Thymus (tissue), 14 donors: ENCODE measurements at places on chromosomes 11 and 22. TPM values are rescaled to one million over a fixed set of nuclear protein-coding genes. Genes with fewer than 3 reads are reported as not detected.

The KCNJ11 gene
- total RNA-seq = 0.42 TPM

The B3GAT3 gene
- total RNA-seq = 29.4 TPM

The OVOL1 gene
- 0.47 TPM for total RNA-seq

The IRAG1 gene
- total RNA-seq = 1.7 TPM

The CABP7 gene
- 0.14 TPM for total RNA-seq

The CRYBB1 gene
- total RNA-seq = 0.85 TPM

The IGF2 gene
- total RNA-seq = 38.2 TPM

DNA sequence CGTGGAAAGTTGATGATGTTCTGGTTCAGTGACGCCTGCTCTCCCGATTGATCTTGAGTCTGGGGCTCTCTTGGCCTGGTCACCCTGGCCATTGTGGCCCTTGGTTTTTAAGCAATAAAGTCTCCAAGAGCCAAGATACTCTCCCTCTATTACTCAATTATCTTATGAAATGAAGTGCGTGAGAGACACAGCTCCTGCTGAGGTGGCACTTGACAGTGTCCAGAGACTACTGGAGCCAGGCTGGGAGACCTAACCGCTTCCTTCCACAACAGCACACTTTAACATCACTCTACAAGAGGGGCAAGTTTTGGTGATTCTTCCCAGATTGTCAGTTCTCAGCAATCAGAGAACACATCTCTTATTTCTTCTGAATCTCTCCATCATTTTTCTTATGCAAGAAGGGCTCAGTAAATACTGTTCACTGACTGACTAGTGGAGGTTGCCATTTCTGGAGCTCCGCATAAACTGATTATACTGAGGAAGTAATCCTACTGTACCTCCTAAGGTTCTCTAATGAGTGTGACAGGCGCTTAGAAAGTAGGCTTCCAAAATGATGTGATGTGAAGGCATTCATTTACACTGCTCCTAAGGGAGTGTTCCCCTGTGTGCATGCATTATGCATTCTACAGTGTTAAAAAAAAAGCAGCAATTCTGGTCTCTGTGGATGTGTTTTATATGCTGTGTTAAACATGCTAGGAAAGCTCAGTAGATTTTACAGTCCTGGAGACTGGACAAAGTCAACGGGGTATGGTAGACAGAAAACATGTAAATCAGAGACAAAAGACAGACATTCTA is 968.0 kb downstream of the OPCML start:
- no peaks in the 10 kb centered on the region for H3K27me3 ChIP-seq
- no peaks in the 10 kb centered on the region for H3K36me3 ChIP-seq

DNA sequence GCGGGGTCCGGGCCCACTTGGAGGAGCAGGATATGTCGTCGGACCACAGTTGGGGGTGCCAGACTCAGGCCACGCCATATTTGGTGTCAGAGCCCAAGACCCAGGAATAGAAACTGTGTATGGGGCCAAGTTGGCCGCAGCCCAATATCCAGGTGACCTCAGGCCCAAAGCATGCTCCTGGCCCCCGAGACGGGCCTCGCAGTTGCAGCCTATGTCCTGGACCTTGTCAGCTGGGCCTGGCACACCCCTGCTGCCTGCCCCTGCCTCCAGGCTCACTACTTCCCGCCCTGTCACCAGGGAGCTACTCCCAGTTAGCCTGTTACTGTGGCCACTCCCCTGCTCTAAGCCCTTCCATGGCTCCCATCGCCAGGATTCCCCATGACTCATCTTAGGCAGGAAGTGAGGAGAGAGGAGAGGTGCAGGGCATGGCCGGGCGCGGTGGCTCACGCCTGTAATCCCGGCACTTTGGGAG is 23.1 kb downstream of the A4GALT start:
- no peak overlapping the region for H3K4me3 ChIP-seq
- no peaks in the 10 kb centered on the region for H3K4me1 ChIP-seq
- no peaks in the 10 kb centered on the region for H3K27me3 ChIP-seq
- no peak overlapping the region for H3K27ac ChIP-seq

DNA sequence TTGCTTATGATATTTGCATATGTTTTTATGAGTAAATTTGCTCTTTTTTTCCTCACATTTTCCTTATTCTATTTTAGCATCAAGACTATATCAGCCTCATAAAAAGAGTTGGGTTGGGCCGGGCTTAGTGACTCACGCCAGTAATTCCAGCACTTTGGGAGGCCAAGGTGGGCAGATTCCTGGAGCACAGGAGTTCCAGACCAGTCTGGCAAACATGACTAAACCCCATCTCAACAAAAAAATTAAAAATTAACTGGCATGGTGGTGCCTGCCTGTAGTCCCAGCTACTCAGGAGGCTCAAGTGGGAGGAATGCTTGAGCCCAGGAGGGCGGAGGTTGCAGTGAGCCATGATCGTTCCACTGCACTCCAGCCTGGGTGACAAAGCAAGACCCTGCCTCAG is 148.8 kb upstream of the ANO5 start:
- H3K4me1 ChIP-seq = no peaks in the 10 kb centered on the region
- H3K27ac ChIP-seq = no peak overlapping the region
- DNase-seq = no peak
- no peaks in the 10 kb centered on the region for H3K36me3 ChIP-seq
- no peak overlapping the region for H3K4me3 ChIP-seq

DNA sequence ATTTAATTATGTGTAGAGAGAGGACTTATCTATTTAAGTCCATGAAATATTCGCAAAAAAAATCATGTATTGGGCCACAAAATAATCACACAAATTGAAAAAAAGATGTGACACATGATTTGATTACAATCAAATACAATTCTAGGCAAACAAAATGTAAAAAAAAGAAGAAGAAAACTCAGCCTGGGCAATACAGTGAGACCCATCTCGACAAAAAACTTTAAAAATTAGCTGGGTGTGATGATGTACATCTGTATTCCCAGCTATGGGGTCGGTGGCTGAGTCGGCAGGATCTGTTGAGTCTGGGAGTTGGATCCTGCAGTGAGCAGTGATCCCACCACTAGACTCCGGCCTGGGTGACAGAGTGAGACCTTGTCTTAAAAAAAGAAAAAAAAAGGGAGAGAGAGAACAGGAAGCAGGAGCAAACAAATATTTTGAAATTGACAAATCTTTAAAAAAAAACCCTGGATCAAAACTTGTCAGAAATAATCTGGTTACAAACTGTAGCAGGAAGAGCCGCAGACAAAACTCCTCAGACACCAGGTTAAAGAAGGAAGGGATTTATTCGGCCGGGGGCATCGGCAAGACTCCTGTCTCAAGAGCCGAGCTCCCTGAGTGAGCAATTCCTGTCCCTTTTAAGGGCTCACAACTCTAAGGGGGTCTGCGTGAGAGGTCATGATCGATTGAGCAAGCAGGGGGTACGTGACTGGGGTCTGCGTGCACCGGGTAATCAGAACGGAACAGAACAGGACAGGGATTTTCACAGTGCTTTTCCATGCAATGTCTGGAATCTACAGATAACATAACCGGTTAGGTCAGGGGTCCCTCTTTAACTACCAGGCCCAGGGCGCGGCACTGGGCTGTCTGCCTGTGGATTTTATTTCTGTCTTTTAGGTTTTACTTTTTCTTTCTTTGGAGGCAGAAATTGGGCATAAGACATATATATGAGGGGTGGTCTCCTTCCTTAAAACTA is 3.3 kb upstream of the TYMP start:
- peaks cover 4% of the 10 kb centered on the region for H3K4me1 ChIP-seq
- H3K36me3 ChIP-seq = no peaks in the 10 kb centered on the region
- no peak overlapping the region for H3K4me3 ChIP-seq
- peaks cover 69% of the 10 kb centered on the region for H3K27me3 ChIP-seq
- no peak for DNase-seq

- H3K36me3 ChIP-seq = no peaks in the 10 kb centered on the region
- DNase-seq = no peak
These were observed 1.3 kb downstream of the RAB38 start for GRCh38 chr11:88173956-88174355.

DNA sequence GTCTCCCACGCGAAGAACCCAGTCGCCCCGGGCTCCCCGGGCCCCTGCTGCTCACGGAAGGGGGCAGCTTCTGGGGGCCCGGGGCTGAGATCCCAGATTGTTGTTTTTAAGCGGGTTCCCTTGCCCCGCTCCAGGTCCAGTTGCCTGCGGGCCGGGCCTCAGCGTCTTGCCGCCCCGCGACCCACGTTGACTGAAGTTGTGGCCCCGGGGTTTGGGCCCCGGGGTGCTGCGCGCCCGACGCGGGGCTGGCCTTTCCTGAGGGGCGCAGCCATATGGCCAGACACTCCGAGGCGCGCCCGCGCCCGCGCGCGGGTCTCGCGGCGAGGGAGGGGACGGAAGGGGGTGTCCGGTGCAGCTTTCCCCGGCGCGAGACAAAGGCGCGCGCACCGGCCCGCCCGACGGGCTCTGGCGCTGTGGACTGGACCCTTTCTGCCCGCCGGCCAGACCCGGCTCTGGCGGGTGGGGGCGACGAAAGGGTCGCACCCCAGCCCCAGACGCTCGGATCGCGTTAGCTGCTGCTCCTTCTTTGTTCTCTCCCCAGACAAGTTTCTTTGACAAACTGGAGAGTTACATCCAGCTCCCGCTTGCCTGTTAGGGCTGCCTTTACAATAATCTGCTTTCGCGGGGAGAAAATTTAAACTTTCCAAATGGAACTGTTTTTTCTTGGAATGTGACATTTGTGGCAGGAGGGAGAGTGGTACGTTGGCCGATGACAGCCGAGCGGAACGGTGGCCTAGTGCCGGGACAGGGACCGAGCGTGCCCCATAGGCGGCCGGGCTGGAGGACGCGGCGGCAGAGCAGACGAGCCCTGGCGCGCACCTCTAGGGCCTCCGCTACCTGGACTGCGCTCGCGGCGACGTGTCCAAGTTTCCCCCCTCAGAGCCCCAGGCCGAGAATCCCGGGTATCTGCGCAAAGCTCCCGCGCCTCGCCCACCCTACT is 716 bp downstream of the AMOTL1 start:
- peaks cover 10% of the 10 kb centered on the region for H3K4me1 ChIP-seq
- peak overlapping the region; percentile 75 for H3K4me3 ChIP-seq
- DNase-seq = no peak
- no peaks in the 10 kb centered on the region for H3K36me3 ChIP-seq

GRCh38 chr11:15275141-15275540 is 160.4 kb downstream of the INSC start:
- no peaks in the 10 kb centered on the region for H3K27me3 ChIP-seq
- no peak for DNase-seq
- no peak overlapping the region for H3K4me3 ChIP-seq
- no peaks in the 10 kb centered on the region for H3K4me1 ChIP-seq

DNA sequence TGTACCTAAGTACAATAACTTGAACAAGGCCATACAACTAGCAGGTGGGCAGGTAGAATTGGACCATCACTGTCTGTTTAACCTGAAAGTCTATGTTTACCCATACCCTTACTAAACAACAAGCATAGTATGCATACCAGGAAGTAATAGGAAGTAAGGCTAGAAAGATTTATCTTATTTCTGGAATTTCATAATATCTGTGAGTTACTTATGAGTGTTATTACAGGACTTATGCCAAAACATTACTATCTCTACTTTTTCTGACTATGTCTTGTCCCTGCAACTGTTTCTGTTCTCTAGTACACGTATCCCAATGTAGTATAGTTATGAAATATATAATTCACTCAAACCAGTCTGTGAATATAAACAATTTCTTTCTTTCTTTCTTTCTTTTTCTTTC is 1400.8 kb upstream of the TENM4 start:
- DNase-seq = no peak
- H3K4me1 ChIP-seq = no peaks in the 10 kb centered on the region
- no peak overlapping the region for H3K27ac ChIP-seq

- DNase-seq = no peak
- no peaks in the 10 kb centered on the region for H3K4me1 ChIP-seq
- H3K36me3 ChIP-seq = no peaks in the 10 kb centered on the region
- no peak overlapping the region for H3K4me3 ChIP-seq
- H3K27me3 ChIP-seq = peaks cover 75% of the 10 kb centered on the region
- H3K27ac ChIP-seq = no peak overlapping the region
These were observed 10.4 kb downstream of the TMPRSS6 start for GRCh38 chr22:37098976-37099591.

DNA sequence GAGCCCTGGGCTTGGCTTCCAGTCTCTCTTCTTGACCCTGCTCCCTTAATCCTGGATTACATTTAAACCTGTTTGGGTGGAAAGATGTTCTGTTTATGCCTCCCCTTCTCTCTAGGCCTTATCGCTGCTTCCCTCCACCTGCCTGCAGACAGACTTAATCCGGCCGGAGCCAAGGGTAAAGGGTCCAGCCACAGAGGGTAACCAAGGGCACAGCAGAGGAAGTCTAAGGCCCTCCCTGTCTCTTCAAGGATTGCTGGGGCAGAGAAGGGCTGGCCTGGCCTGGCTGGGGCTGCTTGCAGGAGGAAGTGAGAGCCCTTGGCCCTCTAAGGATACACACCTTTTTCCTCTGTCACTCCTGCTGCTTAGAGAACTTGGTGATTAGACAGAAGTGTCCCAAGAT is 2.1 kb downstream of the GAL3ST3 start:
- DNase-seq = no peak
- H3K36me3 ChIP-seq = no peaks in the 10 kb centered on the region
- H3K27me3 ChIP-seq = peaks cover 10% of the 10 kb centered on the region
- H3K4me3 ChIP-seq = no peak overlapping the region
- H3K27ac ChIP-seq = no peak overlapping the region

- peaks cover 5% of the 10 kb centered on the region for H3K27me3 ChIP-seq
- no peak overlapping the region for H3K4me3 ChIP-seq
- no peak overlapping the region for H3K27ac ChIP-seq
- no peaks in the 10 kb centered on the region for H3K36me3 ChIP-seq
- peaks cover 5% of the 10 kb centered on the region for H3K4me1 ChIP-seq
These were observed 13.0 kb downstream of the MTFP1 start for GRCh38 chr22:30438559-30438958.

DNA sequence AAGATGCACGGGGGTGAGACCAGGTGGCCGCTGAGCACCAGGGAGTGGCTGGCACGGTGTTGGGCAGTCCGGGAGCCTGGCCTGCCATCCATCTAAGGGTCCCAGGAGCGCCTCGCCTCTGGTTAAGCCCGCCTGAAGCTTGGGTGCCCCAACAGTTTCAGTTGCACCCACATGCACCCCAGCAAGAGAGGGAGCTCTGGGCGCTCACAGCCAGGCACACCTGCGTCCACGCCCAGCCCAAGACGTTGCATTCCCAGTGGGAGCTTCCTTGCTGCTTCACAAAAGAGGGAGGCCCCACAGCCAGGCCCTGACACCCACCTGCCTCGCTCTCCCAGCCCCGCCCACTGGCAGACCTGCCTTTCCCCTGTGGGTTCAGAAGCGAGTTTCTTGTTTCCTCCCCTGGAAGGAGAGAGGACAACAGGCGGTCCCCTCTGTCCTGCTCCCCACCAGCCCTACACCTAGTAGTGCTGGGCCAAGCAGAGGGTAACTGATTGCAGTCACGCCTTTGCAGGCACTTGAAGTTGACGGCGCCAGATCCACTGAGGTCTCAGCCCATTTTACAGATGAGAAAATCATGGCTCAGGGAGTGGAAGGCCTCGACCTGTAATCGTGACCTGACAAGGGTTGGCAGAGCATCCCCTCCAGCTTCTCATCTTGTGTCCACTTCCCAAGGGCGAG is 35.4 kb downstream of the OSBPL5 start:
- DNase-seq = no peak
- H3K4me3 ChIP-seq = no peak overlapping the region
- peaks cover 48% of the 10 kb centered on the region for H3K36me3 ChIP-seq
- no peak overlapping the region for H3K27ac ChIP-seq
